ENCODE measurements at places on chromosomes 5 and 9.

DNA sequence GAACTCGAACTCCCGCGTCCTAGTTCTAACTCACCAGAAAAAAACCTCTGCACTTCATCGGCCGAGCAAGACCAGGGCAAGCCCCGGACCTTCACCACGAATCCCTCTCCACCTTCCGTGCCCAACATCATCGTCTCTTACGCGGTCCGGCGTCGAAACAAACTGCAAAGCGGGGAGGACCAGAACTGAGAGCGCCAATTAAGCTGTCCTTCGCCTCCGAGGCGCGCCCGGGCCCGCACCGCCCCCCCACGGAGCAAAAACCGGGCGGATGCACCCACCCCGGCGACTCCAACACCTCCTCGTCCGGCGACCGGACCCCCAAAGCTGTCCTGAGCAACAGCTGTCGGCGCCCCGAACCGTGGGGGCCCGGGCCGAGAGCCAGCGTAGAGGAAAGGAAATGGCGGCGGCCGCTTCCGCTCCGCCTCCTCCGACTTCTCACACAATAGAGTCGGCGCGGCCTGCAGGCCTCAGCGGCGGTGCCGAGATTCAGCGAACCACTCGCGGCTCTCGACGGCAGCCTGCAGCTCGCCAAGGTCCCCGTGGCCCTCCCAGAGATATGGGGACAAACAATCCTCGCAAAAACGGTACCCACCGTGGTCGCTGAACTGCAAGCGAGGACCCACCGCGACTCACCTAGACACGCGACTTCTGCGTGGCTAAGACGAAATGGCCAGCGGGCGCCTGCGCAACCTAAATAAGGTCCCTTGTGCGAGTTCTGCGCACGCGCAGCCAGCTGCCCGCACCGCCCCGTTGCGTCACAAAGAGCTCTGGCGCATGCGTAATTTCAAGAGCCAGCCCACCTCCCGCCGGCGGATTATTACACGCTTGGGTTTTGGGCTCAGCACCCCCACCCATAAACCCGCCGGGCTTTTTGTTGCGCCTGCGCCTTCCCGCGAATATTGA, at the start of gene HNRNPH1:
Gene HNRNPH1, minus strand, starts transcription at position 669 of the 903 bp plus-strand sequence. Its CDS starts 538 bp downstream, at position 131.
- peak; percentile 98 for DNase-seq

DNA sequence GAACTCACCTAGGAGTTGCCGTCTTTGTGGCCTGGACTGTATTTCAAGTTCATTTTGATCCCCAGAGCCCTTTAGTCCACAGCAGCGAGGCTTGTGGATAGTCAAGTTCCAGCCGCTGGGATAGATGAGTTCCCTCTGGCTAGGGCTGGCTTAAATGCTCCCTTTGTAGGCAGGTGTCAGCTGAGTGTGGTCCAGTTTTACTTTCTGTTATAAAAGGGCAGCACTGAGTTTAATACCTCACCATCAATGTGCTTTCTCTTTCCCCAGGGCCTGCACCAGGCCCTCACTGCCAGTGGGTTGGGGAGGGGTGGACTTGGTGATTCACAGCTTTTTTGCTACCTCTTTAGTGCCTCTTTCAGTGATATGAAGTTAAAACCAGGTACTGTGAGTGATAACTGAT, 188.2 kb downstream of the SLCO4C1 start:
- no peak for DNase-seq

DNA sequence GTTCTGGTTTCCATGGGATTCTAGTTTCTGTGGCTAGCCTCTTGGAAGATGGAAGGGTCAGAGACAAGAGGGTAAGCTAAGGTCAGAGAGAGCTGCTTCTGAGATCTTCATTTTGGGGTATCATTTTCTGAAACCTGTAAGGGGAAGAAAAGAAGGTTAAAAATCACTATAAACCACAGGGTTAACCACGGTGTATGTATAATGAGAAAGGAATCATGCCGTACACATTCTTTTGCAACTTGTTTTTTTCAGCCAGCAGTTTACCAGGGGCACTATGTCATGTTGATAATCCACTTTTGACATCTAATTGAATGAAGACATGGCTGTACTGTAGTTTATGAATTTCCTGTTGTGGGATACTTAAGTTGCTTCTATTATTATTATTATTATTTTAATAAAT, 164.4 kb downstream of the FOCAD start:
- no peak for DNase-seq

DNA sequence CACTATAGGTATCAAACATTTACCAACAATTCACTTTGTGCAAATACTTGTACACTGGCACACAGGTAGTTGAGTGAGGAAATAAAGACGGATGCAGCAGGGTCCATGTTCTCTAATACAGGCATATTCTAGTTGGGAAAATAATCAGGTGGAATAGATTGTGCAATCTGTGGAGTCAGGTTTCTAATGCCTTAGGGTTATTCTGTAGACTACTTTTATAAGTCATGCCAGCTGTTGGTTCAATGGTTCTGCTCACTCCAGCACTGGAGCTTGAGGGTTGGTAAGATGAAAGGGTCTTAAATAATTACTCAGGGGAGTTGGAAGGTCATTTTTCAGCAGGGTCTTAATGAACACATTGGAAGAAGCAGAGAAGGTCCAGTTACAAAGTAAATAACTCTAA, 690.3 kb upstream of the DMAC1 start:
- no peak for DNase-seq

- no peak for DNase-seq
These were observed 41.8 kb upstream of the GABBR2 start for GRCh38 chr9:98750364-98751060.

- no peak for DNase-seq
These were observed 18.8 kb downstream of the C5orf52 start for GRCh38 chr5:157689942-157690689.

GRCh38 chr9:128456613-128457061, 831 bp downstream of the ODF2 start:
- peak; percentile 85 for DNase-seq

GRCh38 chr9:136656795-136657611, 5.7 kb upstream of the EGFL7 start:
- peak; percentile 9 for DNase-seq

GRCh38 chr5:120684749-120685415, 220.8 kb downstream of the PRR16 start:
- DNase-seq, result peak; percentile 40

DNA sequence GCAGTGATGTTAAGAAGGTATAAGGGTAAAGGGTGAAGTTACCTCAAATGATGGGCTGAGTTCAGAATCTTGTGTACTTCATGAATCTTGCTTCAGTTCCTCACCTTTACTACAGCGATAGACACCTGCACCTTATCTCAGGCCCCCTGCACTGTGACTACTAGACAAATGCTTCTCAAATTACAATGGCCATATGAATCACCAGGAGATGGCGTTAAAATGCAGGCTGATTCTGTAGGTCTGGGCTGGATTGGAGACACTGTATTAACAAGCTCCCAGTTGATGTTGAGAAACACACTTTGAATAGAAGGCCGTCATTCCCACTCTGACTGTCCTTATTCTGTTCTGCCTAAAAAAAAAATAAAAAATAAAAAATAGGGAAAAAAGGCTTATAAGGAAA, 29.8 kb downstream of the TARS1 start:
- peak; percentile 23 for DNase-seq

DNA sequence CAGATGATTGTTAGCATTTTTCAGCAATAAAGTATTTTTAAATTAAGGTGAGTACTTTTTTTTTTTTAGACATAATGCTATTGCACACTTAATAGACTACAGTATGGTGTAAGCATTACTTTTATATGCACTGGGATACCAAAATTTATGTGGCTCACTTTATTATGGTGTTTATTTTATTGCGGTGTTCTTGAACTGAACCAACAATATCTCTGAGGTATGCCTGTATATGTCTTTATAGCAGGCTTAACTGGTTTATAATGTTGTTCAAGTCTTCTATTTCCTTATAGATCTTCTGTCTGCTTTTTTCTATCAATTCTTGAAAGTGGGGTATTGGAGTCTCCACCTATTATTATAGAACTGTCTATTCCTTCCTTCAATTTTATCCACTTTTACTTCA, 18.0 kb downstream of the ZBTB43 start:
- DNase-seq, result no peak

DNA sequence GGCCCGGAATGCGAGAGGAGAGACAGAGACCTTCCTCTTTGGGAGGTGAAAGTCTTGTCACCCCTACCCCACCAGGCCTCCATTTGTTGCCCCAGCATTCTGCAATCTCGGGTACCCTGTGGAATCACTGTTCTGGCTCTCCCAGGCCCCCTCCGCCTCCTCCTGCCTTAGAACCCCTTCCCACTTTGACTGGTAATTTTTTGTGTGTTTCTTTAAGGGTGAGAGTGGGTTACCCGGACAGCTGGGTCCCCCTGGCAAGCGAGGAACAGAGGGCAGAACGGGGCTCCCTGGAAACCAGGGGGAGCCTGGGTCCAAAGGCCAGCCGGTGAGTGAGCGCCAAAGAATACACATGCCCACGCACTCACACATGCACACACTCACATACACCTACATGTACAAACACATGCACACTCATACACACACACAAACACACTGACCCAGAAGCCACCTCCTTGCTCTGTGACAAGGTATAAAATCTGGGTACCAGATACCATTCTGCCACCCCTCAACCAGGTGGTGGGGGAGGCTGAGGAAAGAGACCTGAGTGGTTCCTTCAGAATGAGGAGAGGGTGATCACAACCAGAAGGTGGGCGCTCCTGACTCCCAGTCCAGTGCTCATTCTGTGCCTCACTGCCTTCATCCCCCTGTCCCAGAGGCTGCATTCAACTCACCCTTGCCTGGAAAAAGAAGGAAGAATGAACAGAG, 30.9 kb upstream of the ORM1 start:
- DNase-seq, result no peak

DNA sequence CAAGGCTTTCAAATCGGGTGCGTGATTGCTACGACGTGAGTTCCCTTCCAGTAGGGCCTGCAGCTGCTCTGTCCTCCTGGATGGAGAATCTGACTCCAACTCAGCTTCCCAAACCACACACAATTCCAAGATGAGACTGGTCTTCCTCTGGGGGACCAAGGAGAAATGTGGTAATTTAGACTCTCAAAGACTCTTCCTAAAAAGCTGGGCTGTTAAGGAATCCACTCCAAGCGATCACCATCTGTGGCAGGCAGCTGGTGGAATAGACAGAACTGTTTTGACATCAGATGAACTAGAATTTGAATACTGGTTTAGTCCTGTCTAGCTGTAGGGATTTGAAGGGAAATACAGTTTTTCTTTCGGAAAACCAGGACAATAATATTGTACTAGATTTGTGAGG, 130.7 kb upstream of the KLF4 start:
- DNase-seq, result no peak

- DNase-seq, result no peak
These were observed 308.2 kb downstream of the ZNF608 start for GRCh38 chr5:124438026-124438902.

- DNase-seq, result peak; percentile 20
These were observed 497 bp downstream of the NSA2 start for GRCh38 chr5:74767579-74767913.

- no peak for DNase-seq
These were observed 2.1 kb upstream of the HAND1 start for GRCh38 chr5:154479944-154480750.

DNA sequence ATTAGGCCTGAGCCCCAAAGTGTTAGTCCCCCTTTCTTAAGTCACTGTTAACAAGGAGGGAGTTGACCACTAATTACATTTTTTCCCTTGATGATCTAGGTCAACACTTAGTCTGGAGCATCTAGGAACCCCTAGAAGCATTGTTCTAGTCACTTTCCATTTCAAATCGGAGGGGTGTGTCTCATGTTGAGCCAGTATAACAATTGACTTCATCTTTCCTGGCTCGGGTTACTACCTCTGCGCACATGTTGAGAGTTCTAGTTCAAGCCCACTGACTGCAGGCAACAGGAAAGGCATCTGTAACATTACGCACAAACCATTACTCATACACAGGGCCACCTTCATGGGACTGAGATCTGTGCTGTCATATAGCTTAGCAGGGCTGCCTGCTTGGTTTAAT, 164.9 kb downstream of the NTRK2 start:
- no peak for DNase-seq

GRCh38 chr5:72246954-72247442, 73.0 kb downstream of the MRPS27 start:
- DNase-seq, result no peak

DNA sequence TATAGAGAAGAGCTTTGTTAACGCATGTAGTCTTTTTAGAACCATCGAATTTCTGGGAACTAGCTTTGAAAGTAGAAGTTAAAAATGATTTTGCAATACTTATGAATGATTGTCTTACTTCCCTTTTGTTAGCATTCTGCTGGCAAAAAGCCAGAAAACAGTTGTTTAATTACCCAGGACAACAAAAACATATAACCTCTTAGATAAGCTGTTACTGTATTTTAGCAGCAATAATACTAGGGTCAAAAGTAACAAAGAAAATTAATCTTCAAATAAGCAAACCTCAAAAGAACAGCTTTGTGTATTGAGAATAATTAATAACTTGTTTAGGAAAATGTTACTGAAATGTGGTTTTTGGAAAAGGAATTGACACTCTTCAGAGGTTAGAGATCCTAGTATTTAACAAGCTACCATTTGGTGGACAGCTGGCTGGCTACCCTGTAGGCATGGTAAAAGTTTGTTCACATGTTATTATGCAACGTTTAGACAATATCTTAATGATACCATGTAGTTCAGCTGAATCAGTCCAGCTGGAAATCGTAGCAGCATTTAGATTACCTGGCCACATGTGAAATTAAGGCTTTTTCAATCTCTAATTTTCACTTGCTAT, 3.8 kb downstream of the FGF10 start:
- no peak for DNase-seq

DNA sequence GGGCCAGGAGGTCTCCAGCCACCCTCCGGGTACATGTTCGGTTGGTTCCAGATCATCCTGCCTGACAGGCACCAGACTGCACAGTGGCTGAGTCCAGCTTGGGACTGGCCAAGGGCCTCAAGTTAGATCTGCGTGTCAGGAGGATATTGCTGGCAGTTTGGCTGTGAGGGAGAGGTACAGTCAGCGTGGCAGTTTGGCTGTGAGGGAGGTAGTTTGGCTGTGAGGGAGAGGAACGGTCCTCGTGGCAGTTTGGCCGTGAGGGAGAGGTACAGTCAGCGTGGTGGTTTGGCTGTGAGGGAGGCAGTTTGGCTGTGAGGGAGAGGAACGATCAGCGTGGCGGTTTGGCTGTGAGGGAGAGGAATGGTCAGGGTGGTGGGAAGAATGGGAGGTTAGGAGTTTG, 39.0 kb downstream of the CACNA1B start:
- DNase-seq, result no peak

- peak; percentile 47 for DNase-seq
These were observed 162.9 kb downstream of the TTLL11 start for GRCh38 chr9:121929893-121930875.
